ENCODE measurements at places on chromosomes 12 and 14.
A peak's percentile ranks its signal among the peaks of the same experiment; 100 is the strongest.

- DNase-seq: no peak
Measured at GRCh38 chr12:26090836-26091510, 33.9 kb downstream of the BHLHE41 start.

DNA sequence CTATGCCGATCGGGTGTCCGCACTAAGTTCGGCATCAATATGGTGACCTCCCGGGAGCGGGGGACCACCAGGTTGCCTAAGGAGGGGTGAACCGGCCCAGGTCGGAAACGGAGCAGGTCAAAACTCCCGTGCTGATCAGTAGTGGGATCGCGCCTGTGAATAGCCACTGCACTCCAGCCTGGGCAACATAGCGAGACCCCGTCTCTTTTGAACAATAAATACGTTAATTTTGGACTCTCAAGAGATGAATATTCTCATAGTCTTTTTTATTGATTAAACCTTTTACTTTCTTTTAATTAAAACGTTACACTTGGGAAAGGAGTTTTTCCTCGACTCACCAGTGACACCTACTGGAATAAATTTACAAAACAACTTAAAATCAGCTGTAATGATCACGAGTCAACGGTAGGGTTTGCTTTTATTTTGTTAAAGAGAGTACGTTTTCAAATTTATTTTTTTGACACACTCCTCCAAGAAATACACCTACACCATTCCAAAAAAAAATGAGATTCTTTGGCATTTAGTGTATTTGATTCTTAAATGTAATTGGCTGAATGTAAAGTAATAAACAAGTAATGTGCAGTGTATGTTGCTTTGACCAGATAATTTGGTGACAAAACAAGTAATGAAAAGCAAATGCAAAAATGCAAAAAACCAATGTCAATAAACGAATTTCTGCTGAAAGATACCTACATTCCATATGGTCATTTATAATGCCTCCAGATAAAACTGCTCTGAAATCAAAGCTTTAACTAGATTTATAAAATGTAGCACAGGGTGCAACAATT is 687 bp upstream of the RPS29 start:
- DNase-seq: peak; percentile 66

GRCh38 chr14:102909911-102910310 is 12.6 kb upstream of the AMN start:
- DNase-seq: no peak

- DNase-seq: no peak
Measured at GRCh38 chr14:82182646-82183045, 649.0 kb upstream of the SEL1L start.
